ENCODE measurements at places on chromosomes 12 and 14. TPM values are rescaled to one million over a fixed set of nuclear protein-coding genes. Genes with fewer than 3 reads are reported as not detected.

GRCh38 chr12:132618683-132619043 lies at the start of gene P2RX2:
TSS of gene P2RX2 (plus strand) at chr12:132618776. CDS start at chr12:132618817, 41 bp downstream.
- no peak for DNase-seq

Gene ESRRB
- polyA plus RNA-seq, result 6.6 TPM

GRCh38 chr12:13839365-13840336 lies 141.8 kb downstream of the GRIN2B start:
- DNase-seq, result no peak

DNA sequence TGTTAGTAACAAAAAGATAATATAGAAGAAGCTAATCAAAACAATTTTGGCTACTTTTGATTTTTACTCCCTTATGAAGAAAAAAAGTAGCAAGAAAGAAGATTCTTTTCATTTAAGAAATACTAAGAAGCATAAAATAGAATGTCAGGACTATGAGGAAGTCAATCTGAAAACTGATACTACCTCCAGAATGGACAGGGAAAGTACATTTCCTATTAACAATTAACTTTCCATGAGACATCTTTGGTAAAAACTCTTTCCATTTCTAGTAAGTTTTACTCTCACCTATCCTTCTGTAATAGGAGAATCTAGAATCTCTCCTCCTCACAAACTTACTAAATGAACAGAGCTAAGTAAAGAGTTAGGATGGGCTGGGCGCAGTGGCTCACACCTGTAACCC lies 51.3 kb upstream of the NPFF start:
- no peak for DNase-seq

DNA sequence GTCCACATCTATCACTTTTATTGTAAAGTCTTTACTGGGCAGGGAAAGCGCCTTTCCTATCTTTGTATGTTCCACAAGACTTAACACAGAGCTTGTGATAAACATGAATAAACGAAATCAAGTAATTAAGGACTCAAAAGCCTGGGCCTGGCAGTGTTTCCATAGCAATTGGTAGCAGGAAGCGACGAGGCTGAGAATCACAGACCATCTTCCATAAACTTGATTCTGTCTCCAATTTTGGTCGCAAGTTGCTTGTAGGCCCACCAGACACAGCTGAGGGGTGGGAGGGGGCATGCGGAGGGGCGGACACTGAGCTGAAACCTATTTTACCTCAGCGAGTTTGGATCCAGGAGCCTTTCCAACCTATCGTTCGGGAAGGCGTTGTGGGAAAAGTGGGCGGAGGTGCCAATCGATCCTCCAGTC lies 302 bp downstream of the CCDC38 start:
- no peak for DNase-seq

Gene ACRBP
- 6.8 TPM for polyA plus RNA-seq
